ENCODE measurements at places on chromosomes 4 and X. TPM values are rescaled to one million over a fixed set of nuclear protein-coding genes. Genes with fewer than 3 reads are reported as not detected.

DNA sequence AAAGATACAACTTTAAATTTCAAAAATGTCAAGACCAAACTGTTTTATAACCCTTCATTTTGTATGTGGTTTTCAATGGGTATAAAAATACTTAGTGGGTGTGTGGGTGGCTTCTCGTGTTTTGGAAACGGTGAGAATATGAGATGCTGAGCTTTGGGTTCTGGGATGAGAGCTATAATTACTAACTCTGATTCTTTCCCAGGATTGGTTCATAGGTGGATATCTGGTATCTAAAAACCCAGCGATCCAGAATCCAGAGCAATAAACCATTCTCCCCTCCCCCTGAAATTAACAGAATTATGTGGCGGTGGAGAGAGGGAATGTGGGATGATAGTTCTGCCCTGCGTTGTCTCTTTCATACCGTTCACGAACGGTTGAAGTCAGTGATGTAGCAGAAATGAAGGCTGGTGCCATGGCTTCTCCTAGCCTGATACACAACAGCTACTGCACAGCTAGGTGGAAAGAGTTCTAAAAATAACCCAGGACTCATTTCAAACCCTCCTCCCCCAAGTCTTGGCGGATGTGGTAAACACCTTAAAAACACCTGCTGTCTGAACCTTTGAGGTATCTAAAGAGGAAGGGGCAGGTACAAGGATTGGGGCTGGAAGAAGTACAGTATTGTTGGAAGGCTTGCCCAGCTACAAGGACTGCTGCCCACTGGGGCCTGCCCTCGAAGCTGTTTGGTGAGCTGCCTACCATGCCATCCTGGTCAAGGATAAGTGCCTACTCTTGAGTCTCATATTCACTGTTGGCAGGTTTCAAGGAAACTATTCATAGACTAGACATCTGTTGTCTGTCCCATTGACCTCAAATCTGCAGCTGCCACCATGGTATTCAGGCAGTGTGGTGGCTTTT is 44.5 kb downstream of the SEPTIN11 start:
- DNase-seq, result no peak

DNA sequence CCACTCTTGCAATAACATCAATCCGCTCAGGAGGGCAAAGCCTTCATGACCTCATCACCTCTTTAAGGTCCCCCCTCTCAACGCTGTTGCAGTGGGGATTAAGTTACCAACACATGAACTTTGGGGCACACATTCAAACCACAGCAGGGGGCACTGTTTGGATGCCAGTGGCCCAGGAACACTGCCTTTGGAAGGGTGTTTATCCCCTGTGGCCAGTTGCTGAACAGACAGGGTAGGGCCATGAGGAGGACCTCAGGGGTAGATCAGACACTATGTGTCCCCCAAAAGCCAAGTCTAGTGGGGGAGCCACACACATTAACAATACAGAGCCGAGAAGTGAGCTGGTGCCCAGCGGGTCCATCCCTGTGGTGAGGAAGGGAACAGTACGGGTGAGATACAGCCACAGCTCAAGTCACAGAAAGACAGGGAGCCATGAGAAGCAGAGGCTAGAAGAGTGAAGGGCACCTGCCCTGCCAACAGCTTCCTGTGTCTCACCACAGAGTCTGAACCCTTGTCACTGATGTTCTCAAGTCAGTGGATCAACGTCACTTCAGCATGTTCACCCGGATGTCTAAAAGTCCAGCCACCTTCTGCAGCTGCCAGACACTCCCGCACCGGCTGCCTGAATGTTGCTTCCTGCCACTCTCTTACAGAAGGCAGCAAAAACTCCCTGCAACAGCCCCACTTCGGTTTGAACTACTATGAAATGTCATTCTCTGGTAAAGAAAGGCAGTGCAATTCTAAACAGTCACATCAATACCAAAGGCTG is 19.9 kb upstream of the MXD4 start:
- DNase-seq, result peak; percentile 4

EXOC1L gene
- total RNA-seq, result not detected

DNA sequence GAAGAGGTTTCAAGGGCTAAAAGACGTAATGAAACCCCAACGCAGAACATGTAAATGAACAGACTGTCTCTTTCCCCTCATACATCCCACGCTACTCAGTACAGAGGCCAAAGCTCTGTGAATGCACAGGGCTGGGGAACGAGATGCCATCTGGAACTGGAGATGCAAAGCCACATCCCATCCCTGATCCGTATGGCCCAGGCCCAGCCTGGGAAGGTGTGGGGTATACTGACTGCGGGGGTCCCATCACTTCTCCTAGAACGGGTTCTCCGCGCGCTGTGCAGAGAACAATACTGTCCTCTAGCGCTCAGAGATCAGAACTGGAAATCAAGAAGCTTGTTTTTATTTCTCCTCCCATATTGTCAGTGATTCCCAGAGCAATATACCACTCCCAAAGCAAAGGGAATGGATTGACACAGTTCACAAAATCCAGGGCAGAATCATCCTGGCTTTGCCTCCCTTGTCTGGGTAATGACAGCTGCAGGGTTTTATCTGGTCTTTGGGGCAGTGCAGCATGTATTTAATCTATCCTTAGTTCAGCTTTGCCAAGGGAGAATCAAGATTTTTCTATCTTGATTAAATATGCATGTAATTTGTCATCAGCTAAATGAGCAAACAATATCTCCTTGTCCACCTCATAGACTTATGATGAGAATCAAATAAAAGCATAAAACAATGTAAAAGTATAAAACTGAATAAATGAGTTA is 47.3 kb upstream of the TLR3 start:
- peak; percentile 36 for DNase-seq

GRCh38 chr4:10877076-10877475 is 192.5 kb upstream of the CLNK start:
- no peak for DNase-seq

FSTL5 gene
- not detected for total RNA-seq

DNA sequence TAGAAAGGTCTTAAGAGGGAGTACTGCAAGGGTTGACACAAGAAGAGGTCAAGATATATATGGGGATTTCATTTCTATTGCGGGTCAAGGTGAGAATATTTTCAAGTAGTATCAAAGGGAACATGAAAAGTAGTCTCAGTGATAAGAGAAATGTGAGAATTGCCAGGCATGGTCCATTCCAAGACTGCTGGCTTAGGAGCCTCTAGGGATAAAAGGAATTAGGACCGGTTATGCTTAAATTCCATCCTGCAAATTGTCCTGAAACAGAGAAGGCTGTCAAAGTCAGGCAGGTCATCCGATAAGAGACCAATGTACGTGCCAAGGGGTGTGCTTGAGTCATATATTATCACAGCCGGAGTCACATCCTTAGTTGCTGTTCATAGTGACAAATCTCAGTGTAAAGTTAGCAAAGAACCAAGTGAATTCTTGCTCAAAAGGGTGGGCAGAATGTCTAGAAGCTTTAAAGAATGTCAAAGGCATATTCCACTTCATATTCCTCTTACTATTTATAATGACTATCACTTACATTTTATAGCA is 133.6 kb downstream of the CBLL2 start:
- DNase-seq, result no peak

DNA sequence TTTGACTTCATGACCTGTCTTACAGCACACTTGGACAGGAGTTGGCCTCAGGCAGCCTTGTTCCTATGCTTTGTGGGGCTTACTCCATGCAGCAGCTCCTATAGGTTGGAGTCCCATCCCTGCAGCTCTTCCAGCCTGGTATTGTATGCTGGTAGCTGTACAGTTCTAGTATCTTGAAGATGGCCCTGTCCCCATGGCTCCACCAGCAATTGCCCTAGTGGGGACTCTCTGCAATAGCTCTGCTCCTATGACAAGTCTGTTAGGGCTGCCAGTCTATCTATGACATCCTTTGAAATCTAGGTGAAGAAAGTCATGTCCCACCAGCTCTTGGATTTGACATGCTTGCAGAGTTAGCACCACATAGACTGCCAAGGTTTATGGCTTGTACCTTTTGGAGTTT is 252.6 kb downstream of the ANTXR2 start:
- DNase-seq, result no peak

FRMD7 gene
- total RNA-seq, result 0.47 TPM

- no peak for DNase-seq
Measured at GRCh38 chr4:88949605-88950004, 107.4 kb downstream of the FAM13A start.

DNA sequence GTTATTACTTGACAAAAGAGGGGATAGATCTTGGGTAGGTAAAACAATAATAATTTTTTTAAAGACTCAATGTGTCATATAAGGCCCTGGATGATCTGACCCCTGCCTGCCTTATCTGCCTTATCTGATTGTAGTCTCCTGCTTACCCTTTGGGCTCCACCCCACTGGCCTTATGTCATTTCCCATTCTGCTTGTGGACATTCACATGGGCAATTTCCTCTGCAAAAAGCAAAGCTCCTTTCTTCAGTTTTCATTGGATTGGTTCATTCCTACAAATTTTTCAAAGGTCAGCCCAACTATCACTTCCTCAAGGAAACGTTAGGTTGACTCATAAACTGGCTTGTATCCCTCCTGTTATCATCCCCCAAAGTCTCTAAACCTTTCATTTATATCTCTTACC is 15.7 kb upstream of the TET2 start:
- no peak for DNase-seq

GRCh38 chr4:185395238-185395955 is at the start of gene LRP2BP:
LRP2BP (minus strand) TSS chr4:185395924; CDS start chr4:185378186, 17,738 bp downstream.
- DNase-seq, result no peak

DNA sequence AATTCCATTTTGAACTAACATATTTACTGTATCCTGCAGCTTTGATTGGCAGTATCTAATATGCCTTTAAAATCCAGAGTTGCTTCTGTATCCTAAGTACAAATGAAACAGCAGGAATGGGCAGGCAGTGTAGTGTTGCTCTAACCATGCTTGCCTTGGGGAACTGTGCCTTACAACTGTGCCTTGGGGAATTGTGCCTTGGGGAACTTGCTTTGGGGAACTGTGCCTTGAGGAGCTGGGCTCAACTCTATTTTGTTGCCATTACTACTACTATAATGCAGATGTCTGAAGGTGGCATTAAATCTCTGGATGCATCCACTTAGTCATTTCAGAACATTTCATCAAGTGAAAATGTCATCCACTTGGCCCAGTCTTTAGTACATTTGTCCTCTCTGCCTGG is 6.9 kb downstream of the CXCL3 start:
- no peak for DNase-seq

- DNase-seq, result no peak
Measured at GRCh38 chrX:37716602-37717001, 31.0 kb downstream of the XK start.

DNA sequence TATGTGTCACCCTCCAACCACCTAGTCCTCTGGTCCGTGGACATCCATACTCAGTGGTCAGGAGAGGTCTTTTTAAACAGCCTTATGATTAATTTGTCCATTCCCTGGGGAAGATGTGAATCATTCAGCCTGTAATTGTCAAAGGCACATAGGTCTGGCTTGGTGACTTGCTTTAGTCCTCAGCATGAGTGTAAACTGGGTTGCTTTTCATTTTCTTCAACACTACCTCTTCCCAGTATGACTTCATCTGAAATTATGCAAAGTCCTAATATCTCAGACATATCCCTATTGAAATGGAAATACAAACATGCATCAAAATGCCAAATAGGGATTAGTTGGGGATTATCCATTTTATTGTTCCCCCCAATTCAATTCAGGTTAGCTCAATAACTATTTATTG is 208.3 kb upstream of the AMOT start:
- DNase-seq, result no peak

DNA sequence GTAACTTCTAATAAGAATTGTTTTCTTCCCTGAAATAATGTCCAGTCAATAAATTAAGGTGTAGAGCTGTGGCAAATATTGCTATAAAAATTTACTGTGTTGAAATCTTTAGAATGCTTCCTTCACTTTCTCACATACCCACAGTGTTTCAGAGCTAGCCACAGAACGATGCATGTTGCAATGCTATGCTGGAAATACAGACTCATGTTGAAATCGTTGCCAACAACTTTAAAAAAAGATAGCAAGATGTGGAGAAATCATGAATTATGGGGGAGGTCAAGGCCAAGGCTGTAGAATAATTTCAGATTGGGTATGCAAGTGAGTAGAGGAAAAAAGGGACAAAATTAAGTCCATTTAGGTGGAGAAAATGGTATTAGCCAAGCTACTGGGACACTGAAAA is 204.8 kb downstream of the VEGFC start:
- no peak for DNase-seq

PABPC1L2B gene
- not detected for total RNA-seq

GRCh38 chr4:109962401-109962800 is 49.7 kb downstream of the EGF start:
- no peak for DNase-seq

GRCh38 chrX:135094726-135095125 is 25.6 kb downstream of the ETDB start:
- no peak for DNase-seq

ETDA gene
- total RNA-seq, result not detected

DNA sequence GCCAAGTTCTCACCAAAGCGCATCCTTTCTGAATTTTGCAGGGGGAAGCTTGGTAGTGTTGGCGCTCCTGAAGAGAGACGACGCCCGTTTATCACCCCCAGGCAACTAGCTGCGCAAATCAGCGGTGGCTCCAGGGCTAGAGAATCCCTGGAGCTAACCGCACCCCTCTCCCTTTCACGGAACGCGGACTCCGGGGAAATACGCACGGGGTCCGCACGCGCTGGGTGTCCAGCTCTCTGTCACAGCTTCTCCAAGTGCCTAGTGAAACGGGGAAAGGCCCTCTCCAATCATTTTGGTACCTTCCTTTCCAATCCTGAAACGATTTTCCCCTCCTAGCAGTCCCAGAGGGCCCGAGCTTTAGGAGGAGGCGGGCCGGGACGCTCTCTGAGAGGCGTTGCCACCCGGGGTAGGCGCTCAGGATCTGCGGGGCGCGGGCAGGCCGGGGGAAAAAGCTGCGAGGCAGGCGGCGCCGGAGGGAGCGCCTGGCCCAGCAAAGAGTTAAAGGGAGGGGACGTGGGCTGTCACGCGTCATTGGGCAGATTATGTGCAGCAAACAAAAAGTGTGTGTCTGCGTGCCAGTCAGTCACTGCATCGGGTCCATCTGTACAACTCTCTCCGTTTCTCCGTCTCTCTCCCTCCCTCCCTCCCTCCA is at the start of gene PRDM8:
PRDM8 (plus strand) TSS at position 582 of the 652 bp plus-strand sequence. CDS start 2,578 bp downstream, outside the sequence.
- DNase-seq, result no peak

HELT gene
- total RNA-seq, result not detected
